ENCODE measurements at places on chromosomes 7 and 10.

GRCh38 chr10:29805134-29805723 is 170.5 kb upstream of the SVIL start:
- no peak for DNase-seq

DNA sequence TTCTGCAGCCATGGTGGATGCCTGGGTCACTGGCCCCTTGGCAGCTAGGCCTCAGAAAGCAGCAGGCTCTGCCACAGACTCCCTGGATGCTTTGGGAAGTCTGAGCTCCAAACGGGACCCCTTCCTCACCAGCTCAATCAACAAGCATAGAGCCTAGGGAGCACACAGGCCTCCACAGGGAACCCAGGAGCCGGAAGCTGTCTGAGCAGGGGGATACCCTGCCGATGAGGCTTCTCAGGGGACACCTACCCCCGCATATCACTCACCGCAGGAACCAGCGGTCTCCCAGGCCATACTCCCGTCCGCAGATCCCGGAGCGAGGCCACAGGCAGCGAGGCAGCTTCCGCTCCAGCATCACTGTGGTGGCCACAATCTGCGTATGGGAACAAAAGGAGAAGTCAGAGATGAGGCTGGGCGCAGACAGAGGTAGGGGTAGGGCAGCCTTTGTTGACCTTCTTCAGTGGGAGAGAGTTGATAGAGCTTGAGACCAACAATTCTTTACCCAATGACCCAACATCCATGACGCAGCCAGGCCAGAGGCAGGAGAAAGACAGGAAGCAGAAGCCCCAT is 13.4 kb downstream of the TRPV6 start:
- DNase-seq = no peak

GRCh38 chr7:39937366-39938153 is 12.5 kb upstream of the CDK13 start:
- no peak for DNase-seq

DNA sequence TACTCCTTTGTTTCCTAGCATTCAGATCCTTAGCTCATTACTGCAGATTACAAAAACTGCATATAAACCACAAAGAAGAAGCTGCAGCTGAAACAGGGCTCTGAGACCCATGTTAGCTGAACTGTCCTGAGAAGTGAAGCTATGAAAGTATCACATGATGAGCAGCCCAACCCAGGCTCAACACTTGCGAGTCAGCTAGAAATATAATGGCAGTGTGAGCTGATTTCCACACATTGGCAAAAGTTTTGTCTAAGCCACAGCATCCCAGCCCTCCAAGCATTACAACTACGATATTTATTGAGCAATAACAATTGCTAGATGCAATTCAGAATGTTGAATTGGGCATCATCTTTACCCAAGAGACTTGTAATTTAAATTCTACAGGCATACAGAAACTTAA is 34.5 kb upstream of the SKAP2 start:
- no peak for DNase-seq

DNA sequence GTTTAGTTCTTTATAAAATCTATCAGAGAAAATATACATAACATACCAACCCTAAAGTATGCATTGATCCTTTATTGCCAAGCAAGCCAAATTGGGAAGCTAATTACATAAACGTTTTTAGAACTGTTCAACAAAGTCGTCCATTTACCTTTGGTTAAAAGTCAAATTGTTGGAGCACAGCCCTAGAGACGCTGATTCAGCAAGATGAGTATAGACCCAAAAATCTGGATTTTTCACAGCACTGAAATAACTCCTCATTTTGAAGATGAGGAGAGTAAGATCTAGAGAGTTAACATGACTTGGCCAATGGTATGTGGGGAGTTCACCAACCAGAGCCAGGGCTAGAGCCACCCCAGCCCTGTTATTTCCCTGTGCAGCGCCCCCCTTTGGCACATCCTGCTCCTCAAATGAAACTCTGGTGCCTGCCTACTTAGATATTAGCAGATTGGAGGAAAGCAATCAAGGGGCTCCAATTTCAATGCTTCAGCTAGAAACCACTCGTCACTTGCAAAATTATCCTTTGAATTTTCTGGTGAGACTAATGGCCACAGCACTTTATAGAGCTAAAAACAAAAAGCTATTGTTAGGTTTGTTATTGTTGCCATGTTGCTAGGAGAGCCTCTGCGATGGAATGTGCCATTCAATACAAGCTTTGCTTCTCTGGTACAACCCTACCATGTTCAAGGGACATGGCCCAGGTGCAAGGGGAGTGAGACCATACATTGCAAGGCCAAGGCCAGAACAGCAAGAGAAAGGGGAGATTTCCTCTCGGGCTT is 132.6 kb upstream of the ZEB1 start:
- DNase-seq = peak; percentile 40

- no peak for DNase-seq
Measured at GRCh38 chr10:98006266-98006665, 24.2 kb downstream of the CRTAC1 start.

GRCh38 chr7:30744075-30744417 is 7.9 kb upstream of the INMT start:
- DNase-seq = no peak

DNA sequence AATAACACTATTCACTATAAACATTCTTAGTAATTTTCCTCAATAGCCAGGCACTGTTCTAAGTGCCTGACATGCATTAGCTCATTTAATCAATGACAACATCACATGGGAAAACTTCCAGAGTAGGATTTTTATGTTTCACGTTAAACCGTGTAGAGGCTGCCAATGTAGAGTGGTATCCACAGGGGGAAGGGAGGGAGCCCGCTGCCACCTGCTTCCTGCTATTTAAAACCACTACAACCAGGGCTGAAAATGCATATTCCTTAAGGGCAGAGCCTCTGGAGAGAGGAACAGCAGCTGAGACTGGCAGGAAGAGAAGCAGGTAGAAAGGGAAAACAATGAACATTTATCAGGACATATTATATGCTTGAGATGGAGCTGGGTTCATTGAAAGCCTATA is 684.3 kb upstream of the AUTS2 start:
- DNase-seq = no peak

GRCh38 chr10:98460837-98461499 is 14.2 kb upstream of the HPS1 start:
- peak; percentile 88 for DNase-seq

DNA sequence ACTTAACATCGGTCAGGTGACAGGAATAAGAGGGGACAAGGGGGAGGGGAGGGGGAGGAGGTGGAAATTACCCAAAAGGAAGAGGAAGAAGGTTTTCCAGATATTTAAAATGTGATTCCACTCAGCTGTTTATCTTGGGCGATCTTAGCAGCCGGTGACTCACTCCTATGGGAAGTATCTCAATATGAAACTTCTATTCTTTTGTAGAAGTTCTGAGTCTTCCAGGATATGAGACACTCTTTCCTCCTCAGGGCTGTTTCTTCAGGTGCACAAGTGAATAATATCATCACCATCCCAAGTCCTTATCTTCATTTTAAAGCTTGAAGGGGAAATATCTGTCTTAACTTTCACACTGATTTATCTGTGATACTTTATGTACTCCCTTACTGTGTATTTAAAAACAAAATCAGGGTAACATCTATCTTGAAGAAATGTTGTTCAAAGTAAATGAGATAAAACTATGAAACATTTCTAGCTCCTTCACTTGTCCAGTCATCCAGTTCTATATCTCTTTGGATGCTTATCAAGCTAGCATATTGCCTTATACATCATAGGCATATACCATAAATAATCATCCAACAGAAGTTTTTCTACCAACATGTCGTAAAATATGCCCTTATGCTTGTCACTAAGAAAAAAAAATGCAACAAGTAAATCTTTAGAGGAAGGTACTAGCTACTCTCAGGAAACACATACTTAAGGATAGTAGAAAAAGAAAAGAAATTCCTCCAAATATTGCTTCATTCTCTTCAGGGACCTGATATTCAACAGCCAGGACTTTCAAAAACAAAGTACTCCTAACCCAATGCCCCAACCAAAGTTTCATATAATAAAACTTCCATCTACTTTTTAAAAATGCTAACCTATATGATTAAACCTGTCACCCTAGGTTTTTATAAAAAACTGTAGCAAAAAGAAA is 13.7 kb downstream of the DOCK4 start:
- peak; percentile 80 for DNase-seq

All from astrocyte of the spinal cord (primary cell).